ENCODE measurements at places on chromosomes 6 and 20. TPM values are rescaled to one million over a fixed set of nuclear protein-coding genes. Genes with fewer than 3 reads are reported as not detected.

Gene SCRT2
- total RNA-seq: not detected

Gene MEP1A
- not detected for total RNA-seq

Gene FAM83C
- not detected for total RNA-seq

Gene ZSCAN31
- total RNA-seq: 10.1 TPM

Gene MTHFD1L
- total RNA-seq: 19.3 TPM

Gene TRAPPC3L
- not detected for total RNA-seq

Gene COMMD7
- total RNA-seq: 11.8 TPM
